T-cell (primary cell): ENCODE measurements at places on chromosomes 5 and 9.

GRCh38 chr9:115012486-115012885 lies 82.1 kb upstream of the TNFSF8 start:
- no peak for DNase-seq

GRCh38 chr5:69136293-69136692 lies 30.7 kb upstream of the CCNB1 start:
- DNase-seq, result no peak

- no peak for DNase-seq
Observed at GRCh38 chr5:169494941-169495548, 88.5 kb upstream of the SPDL1 start.

DNA sequence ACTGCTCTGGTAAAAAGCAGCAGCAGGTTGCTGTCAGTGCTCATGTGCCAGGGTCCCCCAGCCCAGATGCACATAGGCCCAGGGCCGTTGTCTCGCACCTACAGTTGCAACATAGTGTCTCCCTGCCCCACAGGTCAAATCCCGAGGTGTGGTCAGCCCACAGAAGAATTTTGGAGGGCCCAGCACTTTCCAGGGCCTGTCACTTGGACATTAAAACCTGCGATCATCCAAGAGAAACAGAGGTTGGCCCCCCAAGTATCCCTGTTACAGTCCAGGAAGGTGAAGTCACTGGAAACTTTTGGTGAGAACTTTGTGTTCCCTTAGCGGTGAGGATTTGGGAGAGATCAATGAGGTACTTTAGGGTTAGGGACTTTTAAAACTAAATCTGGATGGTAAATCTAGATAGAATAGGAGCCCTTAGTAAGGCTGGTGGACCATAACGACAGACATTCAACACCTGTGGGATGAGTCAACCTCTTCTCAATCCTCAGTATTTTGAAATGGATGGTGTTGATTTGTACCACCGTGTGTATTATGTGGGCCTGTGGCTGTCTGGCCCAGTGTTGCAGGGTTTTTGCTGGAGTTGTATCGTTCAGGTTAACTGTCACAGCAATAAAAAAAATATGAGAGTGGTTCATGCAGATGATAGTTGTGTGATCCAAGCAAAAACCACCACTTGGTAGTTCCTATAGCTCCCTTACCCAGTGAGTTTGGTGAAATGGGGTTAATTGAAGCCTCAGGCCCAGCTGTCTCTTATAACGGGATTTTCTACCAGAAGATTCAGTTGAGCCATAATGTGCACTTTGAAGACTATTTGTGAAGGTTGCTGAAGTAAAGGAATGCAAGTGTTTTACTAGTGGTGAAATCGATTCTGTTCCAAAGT lies 19.2 kb downstream of the OR2S2 start:
- no peak for DNase-seq

GRCh38 chr9:137660144-137660543 lies 41.3 kb downstream of the EHMT1 start:
- DNase-seq, result no peak

DNA sequence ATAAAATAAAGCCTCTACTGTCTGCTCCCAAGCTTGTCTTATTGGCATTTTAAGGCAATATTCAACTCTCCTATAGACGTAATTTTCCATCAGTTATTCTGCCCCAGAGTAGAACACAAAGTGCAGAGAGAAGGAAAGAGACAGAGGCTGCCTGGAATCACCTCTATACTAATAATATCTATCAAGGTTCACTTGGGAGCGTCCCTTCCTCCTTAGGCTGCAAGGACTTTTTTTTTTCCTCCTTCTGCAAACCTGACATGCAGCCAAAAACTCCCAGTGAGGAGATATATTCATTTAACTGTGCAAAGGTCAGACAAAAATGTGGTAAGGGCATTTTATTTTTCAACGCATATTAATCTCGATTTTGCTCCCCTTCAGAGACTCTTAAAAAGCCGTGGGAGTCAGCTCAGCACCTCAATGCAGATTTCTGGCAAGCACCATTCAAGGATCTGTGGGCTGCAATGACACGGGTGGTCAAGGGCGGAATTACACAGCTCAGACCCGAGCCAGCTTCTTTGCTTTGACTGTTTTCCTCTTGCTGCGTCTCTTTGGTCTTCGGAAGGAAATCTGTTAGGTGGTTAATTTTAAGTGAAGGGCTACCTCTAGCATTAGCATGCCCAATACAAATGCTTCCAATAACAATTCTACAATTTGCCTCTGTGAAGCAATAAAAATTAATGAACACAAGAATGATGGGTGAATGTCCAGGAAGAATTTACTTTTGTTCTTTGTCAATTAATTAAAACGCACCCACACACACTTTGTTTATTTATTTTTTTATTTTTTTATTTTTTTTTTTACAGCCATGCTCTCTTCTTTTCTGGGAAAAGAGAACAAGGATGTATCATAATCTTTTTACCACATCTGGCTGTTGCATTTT lies 587.7 kb upstream of the GRAMD2B start:
- no peak for DNase-seq

- no peak for DNase-seq
Observed at GRCh38 chr9:98899408-98900056, 44.2 kb upstream of the COL15A1 start.

DNA sequence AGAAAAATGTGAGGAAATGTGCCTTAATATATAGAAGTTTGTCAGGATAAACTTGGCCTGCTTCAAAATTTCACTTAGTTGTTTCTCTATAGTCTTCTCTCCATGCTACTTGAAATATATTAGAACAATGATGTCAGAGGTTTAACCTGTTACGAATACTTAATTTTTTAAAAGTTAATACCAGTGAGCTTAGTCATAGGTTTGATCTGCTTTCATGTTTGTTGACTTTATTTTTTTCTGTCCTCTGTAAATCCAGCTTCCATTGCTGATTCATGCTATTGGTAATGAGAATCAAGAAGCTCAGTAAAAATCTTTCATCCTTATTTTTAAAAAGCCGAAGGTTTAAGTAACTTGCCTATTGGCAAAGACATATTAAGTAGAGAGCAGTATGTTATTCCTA lies 27.9 kb downstream of the BDP1 start:
- no peak for DNase-seq

- no peak for DNase-seq
Observed at GRCh38 chr9:110110154-110110553, 97.8 kb downstream of the C9orf152 start.

- no peak for DNase-seq
Observed at GRCh38 chr5:89034588-89034987, 151.6 kb upstream of the MEF2C start.

DNA sequence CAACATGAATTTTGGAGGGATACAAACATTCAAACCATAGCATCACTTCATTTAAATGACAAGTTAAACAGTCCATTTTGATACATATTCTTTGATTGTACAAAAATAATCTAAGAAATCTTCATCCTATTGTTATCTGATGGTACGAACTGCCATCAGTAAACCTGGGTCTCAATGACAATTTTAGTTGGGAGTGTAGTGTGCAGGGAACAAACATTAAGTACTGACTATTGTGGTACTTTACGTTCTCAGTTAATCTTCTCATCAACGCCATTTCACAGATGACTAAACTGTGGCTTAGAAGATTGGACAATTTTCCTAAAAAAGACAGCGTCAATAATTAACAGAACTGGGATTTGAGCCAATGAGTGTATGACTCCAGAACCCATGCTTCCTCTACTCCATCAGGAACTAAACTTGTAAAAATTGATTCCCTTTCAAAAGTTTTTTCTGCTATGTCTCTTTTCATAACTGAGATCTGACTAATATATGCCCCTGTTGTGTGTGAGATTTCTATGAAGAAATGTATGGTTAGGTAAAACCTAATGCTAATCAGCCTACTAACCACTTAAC lies 21.1 kb downstream of the TNPO1 start:
- DNase-seq, result no peak

DNA sequence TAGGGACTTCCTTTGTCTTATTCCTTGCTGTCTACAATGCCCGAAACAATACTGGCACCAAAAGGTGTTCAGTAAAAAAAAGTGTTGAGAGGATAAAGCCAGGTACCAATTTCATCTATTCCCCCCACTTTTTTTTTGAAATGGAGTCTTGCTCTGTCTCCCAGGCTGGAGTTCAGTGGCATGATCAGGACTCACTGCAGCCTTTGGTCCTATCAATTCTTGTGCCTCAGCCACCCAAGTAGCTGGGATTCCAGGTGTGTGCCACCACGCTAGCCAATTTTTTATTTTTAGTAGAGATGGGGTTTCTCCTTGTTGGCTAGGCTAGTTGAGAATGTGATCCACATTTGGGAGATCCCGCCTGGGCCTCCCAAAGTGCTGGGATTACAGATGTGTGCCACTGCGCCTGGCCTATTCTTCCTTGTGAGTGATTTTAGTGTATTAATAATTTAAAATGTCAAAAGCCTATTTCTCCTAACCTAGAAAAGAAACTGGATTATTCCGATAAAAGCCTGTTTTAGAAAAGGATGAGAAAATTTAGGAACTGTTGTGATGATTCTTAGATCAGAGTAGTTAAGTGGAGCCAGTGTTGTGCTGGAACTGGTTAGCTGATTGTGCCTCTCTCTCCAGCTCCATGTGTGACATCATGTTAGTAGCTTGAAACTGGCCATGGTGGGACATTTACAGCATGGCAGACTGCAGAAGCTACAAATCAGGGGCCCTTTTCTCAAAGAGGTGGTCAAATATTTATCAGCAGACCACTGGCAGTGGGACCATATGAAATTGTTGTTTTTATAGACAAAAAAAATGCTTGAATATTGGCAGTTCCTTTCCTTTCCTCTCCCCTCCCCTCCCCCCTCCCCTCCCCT lies 14.3 kb downstream of the CDC42SE2 start:
- no peak for DNase-seq

- no peak for DNase-seq
Observed at GRCh38 chr9:109027176-109027575, 13.9 kb upstream of the CTNNAL1 start.
